Globus pallidus (tissue), 1 donor: ENCODE measurements at places on chromosomes 3 and 15.

GRCh38 chr15:53534105-53534839 lies 225.2 kb downstream of the WDR72 start:
- DNase-seq: no peak

DNA sequence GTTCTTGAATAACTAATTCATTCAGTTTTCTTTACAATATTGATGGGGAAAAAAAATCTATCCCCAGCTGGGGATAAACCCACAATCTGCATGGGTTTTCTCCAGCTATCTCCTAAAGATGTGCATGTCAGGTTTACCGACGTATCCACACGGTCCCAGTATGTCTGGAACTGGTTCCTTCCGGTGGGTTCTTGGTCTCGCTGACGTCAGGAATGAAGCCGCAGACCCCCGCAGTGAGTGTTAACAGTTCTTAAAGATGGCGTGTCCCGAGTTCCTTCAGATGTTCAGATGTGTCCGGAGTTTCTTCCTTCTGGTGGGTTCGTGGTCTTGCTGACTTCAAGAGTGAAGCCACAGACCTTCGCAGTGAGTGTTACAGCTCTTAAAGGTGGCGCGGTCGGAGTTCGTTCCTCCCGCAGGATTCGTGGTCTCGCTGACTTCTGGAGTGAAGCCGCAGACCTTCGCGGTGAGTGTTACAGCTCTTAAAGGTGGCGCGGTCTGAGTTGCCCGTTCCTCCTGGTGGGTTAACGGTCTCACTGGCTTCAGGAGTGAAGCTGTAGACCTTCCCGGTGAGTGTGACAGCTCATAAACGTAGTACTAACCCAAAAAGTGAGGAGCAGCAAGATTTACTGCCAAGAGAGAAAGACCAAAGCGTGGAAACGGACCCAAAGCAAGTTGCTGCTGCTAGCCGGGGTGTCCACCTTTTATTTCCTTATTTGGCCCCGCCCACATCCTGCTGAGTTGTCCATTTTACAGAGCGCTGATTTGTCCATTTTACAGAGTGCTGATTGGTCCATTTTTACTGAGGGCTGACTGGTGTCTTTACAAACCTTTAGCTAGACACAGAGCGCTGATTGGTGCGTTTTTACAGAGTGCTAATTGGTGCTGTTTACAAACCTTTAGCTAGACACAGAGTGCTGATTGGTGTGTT lies 195.1 kb upstream of the NR2F2 start:
- DNase-seq: no peak

GRCh38 chr3:170690661-170690981 lies 104.7 kb upstream of the SLC7A14 start:
- no peak for DNase-seq

DNA sequence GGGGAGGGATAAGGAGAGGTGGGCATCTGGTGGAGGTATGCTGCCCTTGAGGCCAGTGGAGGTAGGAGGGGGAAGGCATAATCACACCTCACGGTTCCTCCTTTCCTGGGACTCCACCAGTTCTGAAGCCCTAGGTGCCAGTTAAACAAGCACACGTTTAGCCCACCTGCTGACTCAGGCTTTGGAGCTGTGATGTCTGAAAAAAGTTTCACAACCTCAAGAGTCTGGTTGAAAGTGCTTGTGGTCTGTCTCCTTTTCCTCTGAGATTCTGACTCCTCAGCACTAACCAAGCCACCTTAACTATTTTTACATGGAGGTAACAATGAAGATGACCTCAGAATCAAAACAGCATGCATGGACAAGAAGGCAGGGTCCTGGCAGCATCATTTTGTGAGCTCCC lies 23.0 kb downstream of the HPS3 start:
- DNase-seq: no peak

DNA sequence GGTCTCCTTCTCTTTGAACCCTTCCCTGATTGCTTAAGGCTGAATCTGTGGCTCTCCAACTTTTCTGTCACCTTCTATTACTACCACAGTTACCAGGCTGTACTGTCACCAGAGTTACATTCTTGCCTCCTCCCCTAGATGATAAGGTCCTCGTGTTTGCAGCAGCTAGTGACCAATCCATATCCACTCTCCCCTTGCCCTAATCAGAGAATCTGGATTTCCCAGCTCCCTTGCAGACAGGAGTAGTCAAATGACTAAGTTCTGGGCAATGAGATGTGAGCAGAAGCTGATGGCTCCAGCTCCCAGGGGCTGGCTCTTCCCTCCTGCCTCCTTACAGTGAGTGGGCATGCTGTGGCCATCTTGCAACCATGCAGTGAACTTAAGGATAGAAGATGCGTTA lies 95.4 kb upstream of the VGLL4 start:
- DNase-seq: no peak

- DNase-seq: no peak
Measured at GRCh38 chr3:151318991-151319390, 2.4 kb upstream of the GPR87 start.

GRCh38 chr3:74119221-74119620 lies 494.5 kb upstream of the PDZRN3 start:
- DNase-seq: no peak

GRCh38 chr15:75666823-75667501 lies 19.2 kb downstream of the SNX33 start:
- no peak for DNase-seq

GRCh38 chr3:186094696-186095425 lies 14.0 kb downstream of the ETV5 start:
- DNase-seq: no peak

DNA sequence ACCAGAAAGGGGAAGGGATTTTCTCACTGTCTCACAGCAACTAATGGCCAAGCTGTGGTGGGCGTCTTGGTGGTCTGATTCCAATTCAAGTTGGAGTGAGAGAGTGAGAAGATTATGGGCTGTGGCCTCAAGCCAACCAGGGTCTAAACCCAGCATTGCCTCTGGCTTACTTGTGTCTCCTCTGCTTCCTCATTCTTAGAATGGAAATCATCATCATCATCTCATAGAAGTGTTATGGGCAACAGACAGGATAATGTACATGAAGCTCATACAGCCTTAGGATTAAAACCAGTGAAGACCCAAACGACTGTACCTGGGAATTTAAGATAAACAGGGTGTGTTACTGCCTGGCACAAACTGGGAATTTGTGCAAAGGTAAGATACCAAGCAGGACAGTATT lies 29.1 kb upstream of the IREB2 start:
- no peak for DNase-seq

DNA sequence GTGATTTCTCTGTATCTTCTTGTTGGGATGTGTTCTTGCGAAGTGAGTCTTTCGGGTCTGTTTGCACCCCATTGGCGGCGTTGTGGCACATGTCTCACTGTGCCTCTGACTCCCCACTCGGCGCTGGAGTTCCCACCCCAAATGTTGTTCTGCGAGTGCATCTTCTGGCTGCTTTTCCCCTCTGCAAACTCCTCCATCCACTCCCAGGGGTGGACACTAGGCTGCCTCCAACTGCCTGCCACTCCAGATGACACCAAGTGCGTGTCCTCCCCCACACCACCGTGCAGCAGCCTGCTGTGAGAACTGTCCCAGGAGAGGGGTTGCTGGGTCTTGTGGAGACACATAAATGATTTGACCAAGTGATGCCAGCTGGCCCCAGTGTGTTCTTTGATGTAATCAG lies 17.6 kb downstream of the EFCC1 start:
- no peak for DNase-seq

- DNase-seq: no peak
Measured at GRCh38 chr3:178562947-178563232, 26.7 kb downstream of the KCNMB2 start.

- no peak for DNase-seq
Measured at GRCh38 chr15:81752974-81753373, 292.8 kb downstream of the MEX3B start.

DNA sequence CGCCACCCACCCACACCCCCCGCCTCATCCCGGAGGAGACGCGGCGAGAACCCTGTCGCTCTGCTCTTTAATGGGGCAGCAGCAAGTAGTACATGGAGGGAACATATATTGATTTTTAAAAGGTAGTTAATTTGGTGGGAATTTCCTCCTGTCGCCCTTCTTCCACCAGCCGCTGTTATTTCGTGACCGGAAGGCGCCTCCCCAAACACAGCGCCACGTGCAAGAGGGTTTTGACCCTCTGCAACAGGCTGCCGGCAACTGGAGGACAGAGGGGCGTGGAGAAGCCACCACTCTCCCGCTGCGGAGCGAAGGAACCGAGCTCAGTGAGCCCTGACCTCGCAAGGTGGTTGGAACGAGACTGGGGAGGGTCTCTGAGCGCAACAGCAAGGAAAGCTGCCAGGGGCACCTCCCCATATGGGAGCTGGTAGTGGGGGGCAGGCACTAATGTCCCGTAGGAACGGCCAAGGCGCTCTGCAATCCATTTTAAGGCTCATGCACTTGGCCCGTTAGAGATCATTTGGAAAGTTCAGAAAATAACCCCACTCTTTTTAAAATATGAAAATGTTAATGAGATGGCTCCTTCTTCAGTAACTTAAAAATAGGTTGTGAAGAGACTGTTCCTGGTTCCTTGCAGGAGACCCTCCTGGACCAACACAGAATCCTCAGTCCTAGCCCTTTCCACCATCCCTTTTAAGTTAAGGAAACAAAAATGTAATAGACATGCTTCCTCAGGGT lies 4.3 kb downstream of the ONECUT1 start:
- DNase-seq: no peak

GRCh38 chr3:13125092-13126015 lies 52.1 kb upstream of the IQSEC1 start:
- no peak for DNase-seq

DNA sequence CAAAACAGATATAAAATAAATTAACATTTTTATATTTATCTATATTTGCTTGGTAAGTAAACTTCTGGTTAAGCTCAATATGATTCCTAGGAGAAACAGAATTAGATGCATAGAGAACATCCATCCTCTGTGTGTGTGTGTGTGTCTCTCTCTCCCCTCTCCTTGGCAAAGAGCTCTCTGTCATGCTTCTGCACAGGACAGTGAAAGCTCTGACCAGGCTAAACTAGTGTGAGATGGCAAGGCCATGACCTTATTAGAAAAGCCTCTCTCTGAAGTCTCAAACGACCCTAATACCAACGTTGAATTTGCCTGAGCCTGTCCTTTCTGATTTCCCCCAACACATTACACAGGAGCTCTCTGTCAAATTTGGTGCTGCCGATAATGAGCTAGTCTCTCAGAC lies 746.0 kb downstream of the VGLL3 start:
- peak; percentile 1 for DNase-seq

DNA sequence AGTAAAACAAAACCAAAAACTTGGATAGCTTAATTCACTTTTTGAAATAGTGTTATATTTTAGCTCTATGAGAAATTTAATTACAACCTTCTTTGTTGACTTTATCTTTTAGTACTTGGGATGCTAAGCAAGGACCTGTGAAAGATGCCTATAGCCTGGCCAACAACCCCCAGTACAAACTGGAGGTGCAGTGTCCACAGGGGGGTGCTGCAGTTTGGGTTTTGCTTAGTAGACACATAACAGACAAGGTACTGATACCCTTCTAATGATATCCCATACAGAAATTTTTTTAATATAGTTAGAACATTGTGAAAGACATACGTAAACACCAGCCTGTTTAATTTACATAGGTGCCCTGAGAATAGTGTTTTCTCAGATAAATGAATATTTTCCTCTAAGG lies 35.3 kb downstream of the CAPN7 start:
- peak; percentile 23 for DNase-seq

- no peak for DNase-seq
Measured at GRCh38 chr15:75821786-75822345, 21.4 kb upstream of the UBE2Q2 start.

- DNase-seq: no peak
Measured at GRCh38 chr3:58798312-58798711, 131.7 kb upstream of the FAM3D start.

DNA sequence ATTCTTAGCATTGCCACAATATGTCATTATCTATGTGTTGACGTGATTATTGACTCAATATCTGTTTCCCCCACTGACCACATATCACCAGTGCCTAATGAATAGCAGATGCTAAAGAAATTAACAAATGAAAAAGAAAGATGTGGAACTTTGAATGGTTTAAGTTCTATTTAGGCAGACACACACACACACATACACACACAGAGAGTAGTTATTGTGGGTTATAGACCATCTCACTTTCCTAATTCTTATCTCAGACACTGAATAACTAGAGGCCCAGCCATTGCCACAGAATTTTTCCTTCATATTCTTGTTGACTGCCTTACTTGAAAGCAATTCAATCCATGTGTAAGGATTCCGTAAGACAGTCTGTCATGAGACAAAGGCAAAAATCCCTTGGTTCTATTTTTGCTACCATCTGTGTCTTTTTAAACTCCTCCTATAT lies 61.9 kb upstream of the PHLDB2 start:
- DNase-seq: no peak

GRCh38 chr15:77496715-77497109 lies 76.0 kb downstream of the HMG20A start:
- peak; percentile 86 for DNase-seq

GRCh38 chr15:70244978-70245542 lies 147.3 kb upstream of the TLE3 start:
- no peak for DNase-seq

DNA sequence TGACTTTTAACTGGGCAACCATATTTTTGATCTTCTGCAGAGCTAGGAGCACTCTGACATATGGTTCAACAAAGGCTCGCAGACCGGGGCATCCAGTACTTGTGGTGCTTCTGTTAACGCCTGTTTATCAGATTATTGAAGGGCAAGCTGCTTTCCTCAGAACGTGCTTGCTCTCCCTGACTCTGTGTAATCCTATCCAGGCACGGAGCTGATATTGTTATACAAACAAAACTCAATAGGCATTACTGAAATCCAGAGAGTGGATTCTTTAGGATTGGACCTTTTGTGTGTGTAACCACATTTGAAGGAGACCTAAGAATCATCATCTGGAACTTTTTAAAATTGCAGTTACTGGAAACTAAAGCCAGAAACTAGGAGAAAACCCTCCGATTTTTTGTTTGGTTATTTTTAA lies 246.5 kb downstream of the PTPRG start:
- no peak for DNase-seq

DNA sequence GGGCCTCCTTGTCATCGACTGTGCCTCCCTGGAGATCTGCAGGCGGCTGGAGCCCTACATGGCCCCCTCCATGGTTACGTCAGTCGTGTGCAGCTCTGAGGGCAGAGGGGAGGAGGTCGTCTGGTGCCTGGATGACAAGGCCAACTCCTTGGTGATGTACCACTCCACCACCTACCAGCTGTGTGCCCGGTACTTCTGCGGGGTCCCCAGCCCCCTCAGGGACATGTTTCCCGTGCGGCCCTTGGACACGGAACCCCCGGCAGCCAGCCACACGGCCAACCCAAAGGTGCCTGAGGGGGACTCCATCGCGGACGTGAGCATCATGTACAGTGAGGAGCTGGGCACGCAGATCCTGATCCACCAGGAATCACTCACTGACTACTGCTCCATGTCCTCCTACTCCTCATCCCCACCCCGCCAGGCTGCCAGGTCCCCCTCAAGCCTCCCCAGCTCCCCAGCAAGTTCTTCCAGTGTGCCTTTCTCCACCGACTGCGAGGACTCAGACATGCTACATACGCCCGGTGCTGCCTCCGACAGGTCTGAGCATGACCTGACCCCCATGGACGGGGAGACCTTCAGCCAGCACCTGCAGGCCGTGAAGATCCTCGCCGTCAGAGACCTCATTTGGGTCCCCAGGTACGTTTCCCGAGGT lies 146.5 kb downstream of the LRRK1 start:
- DNase-seq: no peak

- no peak for DNase-seq
Measured at GRCh38 chr3:16090024-16090423, 84.5 kb upstream of the GALNT15 start.
